ENCODE measurements at places on chromosomes 12 and 14.

DNA sequence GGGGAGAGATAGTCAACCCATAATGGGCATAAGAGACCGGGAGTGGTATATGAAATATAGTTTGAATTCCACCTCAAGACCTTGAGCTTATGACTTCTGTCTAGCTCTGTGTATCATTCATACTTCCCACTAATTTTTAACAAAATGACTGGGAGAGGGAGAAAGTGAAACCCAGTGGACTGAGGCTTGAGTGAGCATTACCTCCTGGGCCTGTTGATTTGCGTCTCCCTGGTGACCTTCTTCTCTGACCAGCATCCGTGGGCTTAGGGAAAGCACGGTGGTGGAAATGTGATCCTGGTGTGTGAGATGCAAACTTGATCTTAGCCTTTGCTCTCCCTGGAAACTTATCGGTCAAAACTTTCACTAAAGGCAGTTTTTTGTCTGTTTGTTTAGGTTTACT lies 207.9 kb upstream of the BCL2L14 start:
- no peak for DNase-seq

DNA sequence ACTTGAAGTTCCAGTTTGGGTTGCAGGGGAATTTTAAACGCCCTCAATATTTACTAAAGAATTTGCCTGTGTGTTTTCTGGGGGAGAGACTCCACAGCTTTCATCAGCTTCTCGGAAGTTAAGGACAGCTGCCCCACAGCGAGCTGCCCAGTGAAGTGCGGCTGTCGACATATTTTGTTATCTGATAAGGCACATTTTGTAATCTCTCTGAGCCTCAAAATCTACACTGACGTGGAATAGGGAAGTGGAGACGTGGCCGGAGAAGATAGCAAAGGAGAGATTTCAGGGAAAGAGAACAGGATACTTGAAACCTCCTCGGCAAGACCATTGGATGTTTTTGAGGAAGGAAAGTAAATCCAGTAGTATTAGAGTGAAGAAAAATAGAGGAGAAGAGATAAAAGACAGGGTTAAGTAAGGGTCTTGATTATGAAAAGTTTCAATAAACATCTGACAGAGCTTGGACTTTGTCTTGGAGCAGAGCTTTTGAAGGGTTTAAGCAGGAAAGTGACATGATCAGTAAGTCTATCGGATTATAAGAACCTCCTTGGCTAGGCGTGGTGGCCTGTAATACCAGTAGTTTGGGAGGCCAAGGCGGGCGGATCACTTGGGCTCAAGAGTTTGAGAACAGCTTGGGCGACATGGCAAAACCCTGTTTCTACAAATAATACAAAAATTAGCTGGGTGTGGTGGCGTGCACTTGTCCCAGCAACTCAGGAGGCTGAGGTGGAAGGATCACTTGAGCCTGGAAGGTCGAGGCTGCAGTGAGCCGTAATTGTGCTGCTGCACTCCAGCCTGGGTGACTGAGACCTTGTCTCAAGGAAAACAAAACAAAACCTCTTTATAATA lies 1.1 kb downstream of the POLR3B start:
- peak; percentile 78 for DNase-seq

- DNase-seq: no peak
Observed at GRCh38 chr12:81333812-81334211, 255.9 kb downstream of the ACSS3 start.

DNA sequence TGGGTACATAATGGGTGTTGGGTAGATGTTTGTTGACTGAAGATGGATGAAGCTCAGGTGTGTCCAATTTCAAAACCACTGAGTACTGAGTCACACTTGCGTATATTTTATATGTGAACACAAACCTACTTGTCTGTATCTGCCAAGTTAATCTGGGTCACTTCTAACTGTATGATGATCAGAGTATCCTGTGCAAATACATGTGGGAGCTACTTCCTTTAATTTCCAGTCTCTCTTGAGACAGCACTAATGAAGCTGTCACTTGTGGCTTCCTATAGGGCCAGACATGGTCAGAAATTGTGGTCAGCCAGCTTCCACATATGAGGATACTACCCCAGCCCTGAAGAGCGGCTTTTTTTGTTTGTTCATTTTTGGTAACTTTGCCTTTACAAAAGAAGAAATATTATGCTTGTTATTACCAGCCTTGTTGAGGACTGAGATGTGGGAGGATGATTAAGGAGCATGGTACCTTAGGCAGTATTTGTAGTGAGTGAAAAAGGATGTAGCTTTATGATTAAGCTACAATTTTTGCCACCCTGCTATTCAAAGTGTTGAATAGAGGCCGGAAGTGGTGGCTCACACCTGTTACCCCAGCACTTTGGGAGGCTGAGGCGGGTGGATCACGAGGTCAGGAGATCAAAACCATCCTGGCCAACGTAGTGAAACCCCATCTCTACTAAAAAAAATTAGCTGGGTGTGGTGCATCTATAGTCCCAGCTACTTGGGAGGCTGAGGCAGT lies 32.4 kb downstream of the PLXNC1 start:
- no peak for DNase-seq

DNA sequence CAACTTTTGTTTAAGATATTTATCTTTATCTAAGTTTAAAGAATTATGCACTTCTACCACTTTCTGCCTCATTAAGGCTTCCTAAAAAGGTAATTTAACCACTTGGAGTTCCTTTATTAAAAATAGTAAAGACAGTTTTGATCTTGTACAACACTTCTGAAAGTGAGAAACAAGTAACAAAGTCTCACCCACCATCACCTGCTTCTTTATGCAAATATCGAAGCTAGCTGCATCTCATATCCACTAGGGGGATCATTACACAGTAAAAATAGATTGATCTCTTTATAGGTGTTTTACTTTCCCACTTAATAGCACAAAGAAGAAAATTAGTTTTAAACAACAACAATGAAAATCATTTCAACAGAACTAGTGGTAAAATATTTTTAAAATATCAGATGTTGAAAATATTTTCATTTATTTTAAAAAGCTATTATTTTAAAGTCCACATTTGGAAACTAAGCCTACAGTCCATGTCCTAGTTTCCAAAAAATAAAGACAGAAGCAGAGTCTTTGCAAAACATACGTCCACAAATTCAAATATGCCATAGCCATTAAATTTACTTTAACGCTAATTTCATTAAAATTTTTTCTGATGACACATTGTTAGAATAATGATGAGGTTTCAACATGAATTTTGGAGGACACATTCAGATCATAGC lies 160.0 kb upstream of the SOX5 start:
- DNase-seq: no peak

DNA sequence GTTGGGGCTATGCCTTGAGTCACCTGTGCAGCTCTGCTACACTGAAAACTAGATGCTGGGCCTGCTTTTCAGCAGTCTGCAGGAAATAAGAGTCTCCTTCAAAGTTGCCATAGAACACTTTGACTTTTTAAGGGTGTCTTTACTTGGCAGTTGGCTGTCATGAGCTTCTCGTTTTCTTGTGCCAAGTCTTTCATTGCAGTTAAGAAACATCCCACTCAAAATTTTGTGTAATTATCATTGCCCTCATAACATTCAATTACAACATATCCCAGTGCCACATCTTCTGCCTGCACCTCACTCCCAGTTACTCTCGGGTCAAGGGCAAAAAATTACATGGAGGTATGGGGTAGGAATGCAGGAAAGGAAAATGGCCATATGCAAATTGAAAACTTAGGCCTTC lies 29.1 kb downstream of the GPR65 start:
- no peak for DNase-seq

DNA sequence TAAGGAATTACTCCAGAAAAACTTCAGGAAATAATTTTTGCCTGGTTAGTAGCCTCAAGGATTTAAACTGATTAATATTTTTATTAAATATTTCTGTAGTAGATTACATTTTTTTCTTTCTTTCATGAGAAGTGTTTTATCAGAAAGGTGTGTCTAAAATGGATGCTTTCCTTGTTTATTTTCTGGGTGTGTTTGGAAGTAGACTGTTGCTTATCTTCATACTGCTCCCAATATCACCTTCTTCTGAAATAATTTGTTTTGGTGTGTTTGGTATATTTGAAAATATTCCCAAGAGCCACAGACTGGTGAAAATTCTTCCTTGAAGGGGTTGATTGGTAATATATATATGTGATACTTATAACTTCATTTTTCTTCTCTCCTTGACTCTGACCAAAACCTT lies 10.1 kb upstream of the REP15 start:
- DNase-seq: no peak

GRCh38 chr14:21202463-21203358 lies 46.8 kb upstream of the OR5AU1 start:
- no peak for DNase-seq

DNA sequence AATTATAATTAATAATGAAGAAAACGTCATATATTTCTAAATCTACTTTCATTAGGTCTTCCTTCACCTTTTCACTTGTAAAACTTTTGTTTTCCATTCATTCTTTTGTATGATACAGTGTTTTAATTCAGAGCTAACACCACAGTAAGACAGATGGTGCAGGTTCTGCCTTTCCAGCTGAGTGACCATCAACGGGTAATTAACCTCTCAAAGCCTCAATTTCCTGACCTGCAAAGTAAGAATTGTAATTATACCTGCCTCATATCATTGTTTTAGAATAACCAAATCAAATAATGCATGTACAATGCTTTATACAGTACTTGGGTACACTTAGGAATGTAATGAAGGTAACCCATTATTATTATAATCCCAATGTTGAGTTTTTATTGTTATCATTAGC lies 157.6 kb downstream of the FOXA1 start:
- DNase-seq: no peak

- no peak for DNase-seq
Observed at GRCh38 chr14:85106506-85106905, 423.4 kb upstream of the FLRT2 start.

- DNase-seq: no peak
Observed at GRCh38 chr12:82527165-82527780, 159.4 kb upstream of the TMTC2 start.

- no peak for DNase-seq
Observed at GRCh38 chr12:77299910-77300669, 234.7 kb upstream of the E2F7 start.

GRCh38 chr14:73662487-73662943 lies 17.7 kb downstream of the DNAL1 start:
- no peak for DNase-seq

- no peak for DNase-seq
Observed at GRCh38 chr14:93133464-93133863, 17.7 kb upstream of the ITPK1 start.

DNA sequence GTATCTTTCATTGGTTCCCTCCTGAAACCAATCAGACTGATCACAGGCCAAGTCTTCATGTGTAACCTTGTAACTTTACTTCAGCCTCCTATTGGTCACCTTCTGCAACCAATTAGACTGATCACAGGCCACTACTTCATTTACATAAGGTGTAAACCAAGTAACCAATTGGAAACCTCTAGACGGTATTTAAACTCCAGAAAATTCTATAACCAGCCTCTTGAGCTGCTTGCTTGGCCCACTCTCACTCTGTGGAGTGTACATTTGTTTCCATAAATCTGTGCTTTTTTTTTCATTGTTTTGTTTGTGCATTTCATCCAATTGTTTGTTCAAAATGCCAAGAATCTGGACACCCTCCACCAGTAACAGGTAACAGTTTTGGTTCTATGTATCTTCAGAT lies 47.5 kb downstream of the EIF2S3B start:
- no peak for DNase-seq

DNA sequence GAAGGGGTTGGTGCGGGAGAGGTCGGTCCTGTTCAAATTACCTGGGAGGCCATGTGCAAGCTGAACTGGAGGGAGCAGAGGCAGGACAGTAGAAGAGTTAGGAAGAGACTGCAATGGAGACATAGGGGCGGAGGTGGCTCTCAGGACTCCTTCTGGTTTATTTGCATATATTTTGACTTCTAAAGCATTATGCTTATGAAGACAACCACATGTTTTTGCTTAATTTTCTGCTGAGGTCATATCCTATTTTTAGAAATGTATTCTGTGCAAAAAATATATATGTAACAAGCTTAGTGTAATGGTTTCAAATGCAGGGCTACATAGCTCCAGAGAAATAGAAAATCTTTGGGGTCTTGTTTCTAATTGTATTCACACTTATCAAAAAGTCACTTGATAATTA lies 137.0 kb upstream of the MDM1 start:
- DNase-seq: no peak

GRCh38 chr14:73386342-73386741 lies 72.0 kb downstream of the NUMB start:
- no peak for DNase-seq

DNA sequence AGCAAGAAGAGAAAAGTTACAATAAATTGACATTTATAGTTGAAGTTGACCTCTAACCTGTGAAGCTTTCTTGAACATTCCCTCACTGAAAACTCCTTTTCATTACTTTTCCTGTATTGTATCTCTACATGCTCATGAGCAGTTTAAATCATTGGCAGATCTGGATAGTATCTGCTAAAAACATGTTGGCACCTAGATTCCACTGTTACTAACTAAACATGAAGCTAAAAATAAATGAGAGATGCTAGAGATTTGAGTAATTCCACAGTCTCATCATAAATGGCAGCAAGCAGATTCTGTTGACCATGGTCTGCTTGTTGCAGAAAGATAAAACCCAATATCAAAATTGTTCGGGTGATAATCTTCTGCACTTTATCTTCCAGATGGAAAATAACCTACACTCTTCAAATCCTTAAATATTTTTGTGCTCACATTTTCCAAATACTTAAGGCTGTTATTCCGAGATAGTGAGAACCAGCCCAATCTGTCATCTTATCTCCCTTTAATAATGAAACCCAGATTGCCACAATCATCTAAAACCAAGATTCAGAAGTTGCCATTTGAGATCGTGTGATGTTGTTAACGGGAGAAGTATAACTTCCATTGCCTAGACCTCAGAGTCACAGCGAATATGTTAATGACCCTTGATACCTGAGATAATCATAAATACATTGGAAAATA lies 171.0 kb upstream of the DAAM1 start:
- DNase-seq: no peak

DNA sequence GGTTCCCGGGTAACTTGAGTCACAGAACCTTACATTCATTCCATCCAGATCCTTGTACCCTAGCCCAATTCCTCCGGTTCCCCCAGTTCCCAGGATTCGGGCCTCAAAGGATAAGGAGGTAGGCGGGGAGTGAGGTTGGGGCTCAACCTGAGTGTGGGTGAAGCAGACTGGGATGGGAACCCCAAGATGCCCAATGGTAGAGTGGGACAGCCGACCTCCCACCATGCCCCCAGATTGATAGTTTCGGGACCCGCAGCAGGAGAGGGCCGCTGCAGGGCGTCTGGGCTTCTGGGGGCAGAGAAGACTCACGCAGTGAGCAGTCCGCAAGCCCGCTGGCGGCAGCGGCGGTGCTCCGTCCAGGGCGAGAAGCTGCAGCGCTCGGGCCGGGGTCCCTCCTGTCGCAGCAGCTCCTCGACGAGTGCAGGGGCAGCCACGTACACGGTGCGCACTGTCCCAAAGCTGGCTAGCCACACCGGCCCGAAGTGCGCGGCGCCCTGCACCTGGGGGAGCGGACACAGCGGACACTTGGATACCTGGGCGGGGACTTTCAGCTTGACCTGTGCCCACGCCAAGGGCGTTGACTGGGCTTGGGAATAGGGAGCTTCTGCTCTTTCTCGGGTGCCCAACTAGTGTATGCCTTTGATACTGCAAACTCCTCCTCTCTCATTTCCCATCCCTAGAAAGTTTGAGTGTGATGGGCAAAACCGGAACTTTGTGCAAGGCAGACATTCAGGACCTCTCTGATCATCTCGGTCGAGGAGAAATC lies 997 bp downstream of the CYP27B1 start:
- DNase-seq: no peak

GRCh38 chr12:125206711-125207110 lies 141.5 kb downstream of the AACS start:
- no peak for DNase-seq
